ENCODE measurements at places on chromosomes 4 and X.

- H3K27me3 ChIP-seq = peaks cover 9% of the 10 kb centered on the region
- H3K4me1 ChIP-seq = no peaks in the 10 kb centered on the region
- H3K4me3 ChIP-seq = no peak overlapping the region
- no peak overlapping the region for H3K27ac ChIP-seq
- no peak for DNase-seq
These were observed 112.7 kb downstream of the SH3RF1 start for GRCh38 chr4:169158046-169158445.

- no peaks in the 10 kb centered on the region for H3K36me3 ChIP-seq
- no peak overlapping the region for H3K4me3 ChIP-seq
- H3K27ac ChIP-seq = no peak overlapping the region
- no peak for DNase-seq
- no peaks in the 10 kb centered on the region for H3K4me1 ChIP-seq
These were observed 466.1 kb downstream of the IQCM start for GRCh38 chr4:149349541-149349940.

DNA sequence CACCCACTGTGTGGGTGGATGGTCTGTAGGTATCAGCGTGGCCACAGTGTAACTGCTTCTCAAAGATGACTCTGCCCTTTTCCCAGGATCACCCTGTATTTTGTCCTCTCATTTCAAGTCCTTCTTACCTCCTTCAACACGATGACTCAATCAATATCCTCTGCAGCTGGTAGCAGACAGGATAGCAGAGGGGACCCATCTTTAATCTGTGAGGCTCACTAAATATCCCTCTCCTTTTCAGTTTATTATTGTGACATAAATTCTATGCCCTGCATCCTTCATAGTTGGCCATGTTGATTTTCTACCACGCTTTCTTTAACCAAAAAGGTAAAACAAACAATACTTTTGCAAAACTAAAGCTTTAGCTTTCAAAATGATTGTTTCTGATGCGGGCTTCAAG lies 9.6 kb upstream of the MEPE start:
- no peaks in the 10 kb centered on the region for H3K4me1 ChIP-seq

GRCh38 chrX:40849906-40850823 lies 114.8 kb upstream of the MED14 start:
- H3K36me3 ChIP-seq = no peaks in the 10 kb centered on the region
- no peak for DNase-seq
- H3K4me3 ChIP-seq = no peak overlapping the region
- peaks cover 68% of the 10 kb centered on the region for H3K27me3 ChIP-seq
- H3K27ac ChIP-seq = no peak overlapping the region
- H3K4me1 ChIP-seq = peaks cover 3% of the 10 kb centered on the region

GRCh38 chr4:184823014-184823413 lies 2.8 kb downstream of the ACSL1 start:
- H3K27ac ChIP-seq = no peak overlapping the region
- no peak overlapping the region for H3K4me3 ChIP-seq
- H3K4me1 ChIP-seq = peaks cover 56% of the 10 kb centered on the region
- peaks cover 6% of the 10 kb centered on the region for H3K27me3 ChIP-seq
- no peak for DNase-seq
- peaks cover 6% of the 10 kb centered on the region for H3K36me3 ChIP-seq

DNA sequence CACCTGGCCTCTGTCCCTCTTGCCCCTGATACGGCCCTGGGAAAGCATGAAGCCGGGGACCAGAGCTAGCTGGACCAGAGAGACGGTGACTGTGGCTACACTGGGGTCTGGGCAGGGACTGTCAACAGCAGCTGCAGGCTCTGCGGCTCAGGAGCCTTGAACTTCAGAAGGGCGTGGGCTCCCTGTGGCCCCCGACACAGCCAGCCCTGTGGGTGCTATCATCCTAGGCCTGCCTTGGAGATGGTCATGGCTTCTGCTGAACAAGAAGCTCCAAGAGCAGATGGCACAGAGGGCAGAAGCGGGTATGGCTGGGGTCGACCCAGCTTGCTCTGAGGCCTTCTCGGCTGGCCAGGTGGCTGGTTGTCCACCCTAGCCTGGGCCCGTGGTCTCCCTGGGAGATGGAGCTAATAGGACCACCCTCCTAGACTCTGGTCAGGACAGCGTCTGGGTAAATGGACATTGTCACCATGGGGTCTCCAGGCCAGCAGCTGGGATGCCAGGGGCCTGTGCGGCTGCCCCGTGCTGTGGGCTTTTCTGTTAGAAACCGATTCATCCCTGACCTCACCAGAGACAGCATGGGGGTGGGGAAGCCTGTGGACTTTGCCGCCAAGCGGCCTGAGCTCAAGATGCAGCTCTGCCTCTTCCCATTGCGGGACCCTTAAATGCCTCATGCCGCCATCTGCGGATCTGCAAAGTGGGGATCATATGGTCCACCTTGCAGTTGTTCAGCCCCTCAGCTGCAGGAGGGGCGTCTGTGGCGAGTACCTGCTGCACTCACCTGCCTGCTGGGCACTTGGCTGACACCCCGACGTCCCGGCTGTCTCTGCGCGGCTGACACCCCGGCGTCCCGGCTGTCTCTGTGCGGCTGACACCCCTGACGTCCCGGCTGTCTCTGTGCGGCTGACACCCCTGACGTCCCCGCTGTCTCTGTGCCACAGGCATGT lies 21.1 kb downstream of the CPZ start:
- no peak overlapping the region for H3K4me3 ChIP-seq
- H3K27ac ChIP-seq = no peak overlapping the region
- no peak for DNase-seq
- no peaks in the 10 kb centered on the region for H3K4me1 ChIP-seq
- peaks cover 8% of the 10 kb centered on the region for H3K27me3 ChIP-seq

- H3K27me3 ChIP-seq = peaks cover 11% of the 10 kb centered on the region
- no peak overlapping the region for H3K4me3 ChIP-seq
- no peak for DNase-seq
- no peaks in the 10 kb centered on the region for H3K4me1 ChIP-seq
These were observed 86.2 kb downstream of the NPFFR2 start for GRCh38 chr4:72118017-72118416.

- H3K4me3 ChIP-seq = no peak overlapping the region
- no peaks in the 10 kb centered on the region for H3K27me3 ChIP-seq
- H3K27ac ChIP-seq = no peak overlapping the region
- no peak for DNase-seq
- H3K4me1 ChIP-seq = no peaks in the 10 kb centered on the region
These were observed 36.0 kb upstream of the NPNT start for GRCh38 chr4:105859233-105859632.

GRCh38 chr4:38132107-38132673 lies 172.0 kb downstream of the PTTG2 start:
- peak overlapping the region; percentile 96 for H3K27ac ChIP-seq
- peaks cover 74% of the 10 kb centered on the region for H3K4me1 ChIP-seq
- peak overlapping the region; percentile 68 for H3K4me3 ChIP-seq
- H3K27me3 ChIP-seq = no peaks in the 10 kb centered on the region
- H3K36me3 ChIP-seq = peaks cover 68% of the 10 kb centered on the region
- DNase-seq = peak; percentile 76

DNA sequence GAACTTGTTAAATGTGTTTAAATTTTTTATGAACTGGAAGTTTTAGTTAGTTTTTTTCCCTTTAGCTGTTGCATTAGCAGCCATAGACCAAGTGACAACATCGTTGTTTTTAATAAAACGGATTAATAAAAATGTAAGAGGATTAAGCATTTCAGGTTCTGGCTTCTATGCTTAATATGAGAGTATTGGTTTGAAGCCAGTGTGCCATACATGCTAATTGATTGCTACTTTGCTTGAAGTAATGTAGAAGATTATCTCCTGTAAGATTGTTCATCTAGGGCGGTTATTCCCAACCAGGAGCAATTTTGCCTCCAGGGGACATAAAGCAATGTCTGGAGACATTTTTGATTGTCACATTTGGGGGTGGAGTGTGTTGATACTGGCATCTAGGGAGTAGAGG lies 54.3 kb downstream of the TLL1 start:
- H3K4me3 ChIP-seq = no peak overlapping the region
- no peak for DNase-seq
- no peak overlapping the region for H3K27ac ChIP-seq
- H3K36me3 ChIP-seq = no peaks in the 10 kb centered on the region

DNA sequence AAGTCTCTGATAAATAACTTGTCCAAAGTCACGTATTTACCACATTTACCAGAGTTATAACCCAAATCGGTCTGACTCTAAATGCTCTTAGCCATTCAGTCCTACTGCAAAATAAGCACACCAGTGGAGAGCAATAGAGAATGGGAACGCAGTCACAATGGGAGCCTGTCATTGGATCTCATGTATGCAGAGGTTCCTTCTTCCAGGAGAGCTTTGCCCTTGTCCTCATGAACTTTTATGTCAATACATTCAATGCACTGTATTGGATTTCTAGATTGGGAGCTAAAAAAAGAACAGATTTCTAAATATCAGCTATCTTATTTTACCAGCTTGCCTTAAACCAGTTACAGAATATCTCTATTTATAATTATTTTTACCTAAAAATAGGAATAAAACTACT lies 149.1 kb upstream of the CXXC4 start:
- DNase-seq = no peak
- no peaks in the 10 kb centered on the region for H3K36me3 ChIP-seq
- H3K27me3 ChIP-seq = no peaks in the 10 kb centered on the region
- H3K4me1 ChIP-seq = no peaks in the 10 kb centered on the region

- no peak for DNase-seq
- H3K4me3 ChIP-seq = no peak overlapping the region
- no peak overlapping the region for H3K27ac ChIP-seq
- peaks cover 1% of the 10 kb centered on the region for H3K4me1 ChIP-seq
These were observed 55.3 kb downstream of the MANBA start for GRCh38 chr4:102705391-102705935.

DNA sequence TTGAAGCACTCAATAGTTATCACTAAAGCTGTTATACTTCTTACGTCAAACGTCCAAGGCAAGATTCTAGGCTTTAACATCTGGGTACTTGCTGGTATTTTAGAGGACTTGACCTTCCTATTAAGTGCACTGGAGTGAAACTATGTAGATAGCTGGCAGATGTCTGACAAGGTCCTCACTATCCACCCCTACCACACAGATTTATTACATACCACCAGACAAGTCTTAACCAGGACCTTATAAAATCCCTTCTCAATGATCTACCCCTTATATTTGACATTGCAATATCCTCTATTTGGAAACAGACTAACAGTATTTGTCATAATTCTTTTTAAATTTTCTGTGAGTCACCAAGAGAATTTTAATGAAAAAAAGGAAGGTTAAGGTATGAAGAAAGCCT lies 78.8 kb downstream of the PDGFC start:
- no peak for DNase-seq
- no peaks in the 10 kb centered on the region for H3K27me3 ChIP-seq
- no peaks in the 10 kb centered on the region for H3K4me1 ChIP-seq
- H3K4me3 ChIP-seq = no peak overlapping the region
- H3K36me3 ChIP-seq = no peaks in the 10 kb centered on the region

DNA sequence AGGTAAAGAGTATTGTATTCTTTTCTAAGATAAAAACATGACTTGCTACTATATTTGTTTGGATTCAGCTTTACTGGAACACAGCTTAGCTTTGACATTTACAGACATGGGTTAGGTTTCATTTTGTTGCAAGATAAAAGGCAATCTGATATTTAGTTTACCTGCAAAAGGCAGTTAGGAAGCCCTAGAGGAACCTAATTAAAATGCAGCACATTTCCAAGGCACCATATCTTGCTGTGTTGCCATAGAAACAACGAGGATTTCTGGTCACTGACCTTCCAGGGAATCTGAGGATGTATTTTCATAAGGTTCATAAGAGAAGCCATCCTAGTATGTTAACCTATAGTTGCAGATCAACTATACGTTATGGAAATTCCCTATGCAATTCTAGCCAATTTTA lies 116.0 kb downstream of the SNCA start:
- H3K27ac ChIP-seq = no peak overlapping the region
- H3K4me1 ChIP-seq = no peaks in the 10 kb centered on the region
- no peak overlapping the region for H3K4me3 ChIP-seq
- H3K36me3 ChIP-seq = no peaks in the 10 kb centered on the region
- DNase-seq = no peak

- peaks cover 35% of the 10 kb centered on the region for H3K27me3 ChIP-seq
- no peak overlapping the region for H3K4me3 ChIP-seq
- H3K4me1 ChIP-seq = peaks cover 11% of the 10 kb centered on the region
- peak overlapping the region; percentile 57 for H3K27ac ChIP-seq
- H3K36me3 ChIP-seq = no peaks in the 10 kb centered on the region
These were observed 8.7 kb downstream of the GUCY2F start for GRCh38 chrX:109472939-109473735.

DNA sequence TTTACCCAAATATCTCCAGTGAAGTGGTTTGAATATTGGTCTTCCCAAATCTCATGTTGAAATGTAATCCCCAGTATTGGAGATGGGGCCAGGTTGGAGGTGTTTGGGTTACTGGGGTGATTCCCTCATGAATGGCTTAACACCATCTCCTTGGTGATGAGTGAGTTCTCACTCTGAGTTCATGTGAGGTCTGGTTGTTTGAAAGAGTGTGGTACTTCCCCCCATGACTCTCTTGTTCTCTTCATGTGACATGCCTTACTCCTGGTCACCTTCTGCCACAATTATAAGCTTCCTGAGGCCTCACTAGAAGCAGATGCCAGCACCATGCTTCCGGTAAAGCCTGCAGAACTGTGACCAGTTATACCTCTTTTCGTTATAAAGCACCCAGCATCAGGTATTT lies 32.9 kb upstream of the OTUD4 start:
- H3K27me3 ChIP-seq = peaks cover 6% of the 10 kb centered on the region
- H3K4me3 ChIP-seq = no peak overlapping the region
- no peak for DNase-seq
- no peaks in the 10 kb centered on the region for H3K4me1 ChIP-seq
- H3K27ac ChIP-seq = no peak overlapping the region

- H3K27ac ChIP-seq = no peak overlapping the region
- DNase-seq = no peak
- no peak overlapping the region for H3K4me3 ChIP-seq
- H3K4me1 ChIP-seq = no peaks in the 10 kb centered on the region
These were observed 324.3 kb upstream of the PCDH10 start for GRCh38 chr4:132824761-132825160.

- no peaks in the 10 kb centered on the region for H3K27me3 ChIP-seq
- no peak for DNase-seq
- H3K4me1 ChIP-seq = peaks cover 45% of the 10 kb centered on the region
- peaks cover 59% of the 10 kb centered on the region for H3K36me3 ChIP-seq
- no peak overlapping the region for H3K4me3 ChIP-seq
- H3K27ac ChIP-seq = peak overlapping the region; percentile 10
These were observed 5.0 kb upstream of the UVSSA start for GRCh38 chr4:1342003-1342402.

- H3K27ac ChIP-seq = no peak overlapping the region
- peaks cover 7% of the 10 kb centered on the region for H3K4me1 ChIP-seq
These were observed 20.8 kb upstream of the SEC24B start for GRCh38 chr4:109412776-109413175.

DNA sequence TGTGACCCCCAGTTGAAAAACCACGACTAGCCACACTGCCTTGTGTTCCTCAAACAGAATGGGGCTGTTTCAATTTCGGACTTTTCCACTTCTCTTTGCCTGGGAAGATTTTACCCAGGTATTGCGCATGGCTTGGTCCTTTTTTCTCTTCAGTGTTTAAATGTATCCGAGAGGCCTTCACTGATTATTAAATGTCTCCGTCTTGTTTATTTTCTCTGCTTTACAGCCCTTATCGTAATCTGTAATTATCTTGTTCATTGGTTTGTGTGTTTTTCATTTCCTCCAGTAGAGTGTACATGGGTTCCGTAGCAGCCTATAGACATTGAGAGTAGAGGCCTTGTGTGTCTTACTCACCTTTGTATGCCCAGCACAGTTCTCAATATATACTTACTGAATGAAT lies 2.4 kb downstream of the MOSPD2 start:
- no peak overlapping the region for H3K4me3 ChIP-seq
- peaks cover 27% of the 10 kb centered on the region for H3K36me3 ChIP-seq
- no peak for DNase-seq
- peaks cover 35% of the 10 kb centered on the region for H3K4me1 ChIP-seq
- no peak overlapping the region for H3K27ac ChIP-seq
- H3K27me3 ChIP-seq = peaks cover 5% of the 10 kb centered on the region

GRCh38 chrX:154013614-154014360 lies 5.9 kb downstream of the IRAK1 start:
- DNase-seq = peak; percentile 73
- peaks cover 19% of the 10 kb centered on the region for H3K27me3 ChIP-seq
- H3K4me3 ChIP-seq = no peak overlapping the region
- H3K36me3 ChIP-seq = peaks cover 80% of the 10 kb centered on the region
